GM12878 (cell line): ENCODE measurements at places on chromosomes 2 and 18. TPM values are rescaled to one million over a fixed set of nuclear protein-coding genes. Genes with fewer than 3 reads are reported as not detected.

The GALM gene
- 1.1 and 1.8 TPM in 2 replicates for total RNA-seq

The LINC00305 gene
- not detected in 2 replicates for total RNA-seq

The LYPD6 gene
- total RNA-seq: not detected in 2 replicates

The TDRD15 gene
- total RNA-seq: not detected in 2 replicates

The CCDC178 gene
- total RNA-seq: not detected in 2 replicates

The NTSR2 gene
- not detected in 2 replicates for total RNA-seq

The NT5DC4 gene
- 0.85 TPM in 1 of 2 replicates, not detected in the other for total RNA-seq

The LRATD1 gene
- 0.05 TPM in 1 of 2 replicates, not detected in the other for total RNA-seq

The RIT2 gene
- total RNA-seq: not detected in 2 replicates

- no peak overlapping the region for H3K27ac ChIP-seq
- H3K4me1 ChIP-seq: no peaks in the 10 kb centered on the region
- DNase-seq: no peak
- H3K27me3 ChIP-seq: peaks cover 3% of the 10 kb centered on the region; the same call in 1 of the 2 replicates
- no peak overlapping the region for H3K4me3 ChIP-seq
- H3K36me3 ChIP-seq: no peaks in the 10 kb centered on the region
These were observed 189.7 kb downstream of the PAX3 start for GRCh38 chr2:222108957-222109585.

- H3K27ac ChIP-seq: no peak overlapping the region
- no peak for DNase-seq
- no peaks in the 10 kb centered on the region for H3K27me3 ChIP-seq
- no peak overlapping the region for H3K4me3 ChIP-seq
- no peaks in the 10 kb centered on the region for H3K36me3 ChIP-seq
These were observed 152.0 kb downstream of the INSIG2 start for GRCh38 chr2:118240276-118240675.

DNA sequence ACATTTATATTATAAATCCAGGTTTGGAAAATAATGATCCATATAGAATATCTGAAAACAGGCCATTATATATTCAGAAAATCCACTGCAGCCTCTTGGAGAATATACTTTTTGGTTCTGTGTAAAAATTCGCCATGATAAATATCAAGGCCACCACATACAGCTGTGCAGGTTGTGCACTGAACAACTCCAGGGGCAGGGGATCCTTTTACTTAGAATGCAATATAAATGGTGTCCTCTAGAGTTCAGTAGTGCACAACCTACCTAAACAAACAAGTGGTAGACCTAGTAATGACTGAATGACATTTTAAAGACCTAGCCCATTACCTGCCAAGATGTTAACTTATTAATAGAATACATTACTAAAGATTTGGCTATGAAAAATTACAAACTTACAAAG lies 22.4 kb downstream of the MOGAT1 start:
- H3K4me1 ChIP-seq: no peaks in the 10 kb centered on the region
- H3K4me3 ChIP-seq: no peak overlapping the region
- no peak for DNase-seq
- no peaks in the 10 kb centered on the region for H3K27me3 ChIP-seq
- no peaks in the 10 kb centered on the region for H3K36me3 ChIP-seq

- H3K36me3 ChIP-seq: no peaks in the 10 kb centered on the region
- H3K27ac ChIP-seq: no peak overlapping the region
- no peaks in the 10 kb centered on the region for H3K27me3 ChIP-seq
- H3K4me3 ChIP-seq: no peak overlapping the region
- no peak for DNase-seq
- no peaks in the 10 kb centered on the region for H3K4me1 ChIP-seq
These were observed 123.8 kb downstream of the ERBB4 start for GRCh38 chr2:212414767-212415211.

DNA sequence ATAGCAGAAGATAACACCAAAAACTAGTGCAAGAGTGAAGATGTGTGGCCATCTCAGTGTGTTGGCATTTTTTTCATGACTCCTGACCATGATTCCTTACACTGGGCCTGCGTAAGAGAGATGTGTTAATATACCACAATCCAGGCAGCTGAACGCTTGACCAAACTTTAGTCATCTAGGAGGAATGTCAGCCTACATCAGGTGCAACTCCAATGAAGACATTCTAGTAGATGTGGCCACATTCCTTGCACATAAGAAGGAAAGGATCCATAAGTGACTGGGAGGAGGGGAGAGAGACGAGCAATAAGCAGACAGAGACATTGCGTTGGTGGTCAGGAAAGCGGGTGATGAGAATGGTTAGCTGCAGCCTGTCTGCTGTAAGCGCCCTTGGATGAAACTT lies 42.6 kb downstream of the CYRIA start:
- H3K27ac ChIP-seq: no peak overlapping the region
- H3K4me3 ChIP-seq: no peak overlapping the region
- no peak for DNase-seq

DNA sequence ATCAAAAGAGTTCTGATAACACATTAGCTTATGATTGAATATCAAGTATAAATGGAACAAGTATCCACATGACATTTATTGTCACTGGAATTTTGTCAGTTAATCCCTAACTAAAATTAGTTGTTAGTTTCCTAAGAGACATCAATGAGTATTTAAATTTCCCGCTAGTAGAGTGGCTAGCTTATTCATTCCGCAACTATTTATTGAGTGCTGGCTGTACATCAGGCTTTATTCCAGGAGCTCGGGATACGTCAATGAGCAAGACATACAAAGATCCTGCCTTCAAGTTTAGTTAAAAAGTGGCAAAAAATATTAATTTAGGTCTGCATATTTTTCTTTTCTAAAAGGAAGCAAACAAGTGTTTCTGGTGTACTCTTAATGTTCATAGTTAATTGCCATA lies 59.3 kb downstream of the PRKRA start:
- no peaks in the 10 kb centered on the region for H3K36me3 ChIP-seq
- no peaks in the 10 kb centered on the region for H3K27me3 ChIP-seq
- H3K27ac ChIP-seq: no peak overlapping the region
- DNase-seq: no peak

DNA sequence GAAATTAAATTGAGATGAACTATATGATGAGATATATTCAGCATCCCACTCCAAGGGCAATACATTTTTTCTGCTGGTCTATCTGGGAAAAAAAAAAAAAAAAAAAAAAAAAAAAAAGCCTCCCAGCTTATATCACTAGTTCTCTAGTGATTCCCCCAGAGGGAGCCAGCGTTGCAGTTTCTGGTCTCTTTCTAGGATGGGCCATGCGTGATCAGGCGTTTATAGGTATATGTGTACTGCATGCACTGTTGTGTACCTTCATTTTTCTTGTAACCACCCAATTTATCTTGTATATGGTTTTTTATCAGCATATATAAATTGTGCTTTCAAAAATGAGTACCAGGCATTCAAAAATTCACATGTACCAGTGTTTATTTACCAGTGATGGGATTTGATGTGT lies 35.1 kb downstream of the DCDC2C start:
- no peak overlapping the region for H3K27ac ChIP-seq
- H3K4me3 ChIP-seq: no peak overlapping the region
- DNase-seq: no peak

- DNase-seq: no peak
- H3K36me3 ChIP-seq: no peaks in the 10 kb centered on the region
- no peak overlapping the region for H3K27ac ChIP-seq
- no peak overlapping the region for H3K4me3 ChIP-seq
These were observed 13.8 kb upstream of the PLA2R1 start for GRCh38 chr2:160076241-160076640.

DNA sequence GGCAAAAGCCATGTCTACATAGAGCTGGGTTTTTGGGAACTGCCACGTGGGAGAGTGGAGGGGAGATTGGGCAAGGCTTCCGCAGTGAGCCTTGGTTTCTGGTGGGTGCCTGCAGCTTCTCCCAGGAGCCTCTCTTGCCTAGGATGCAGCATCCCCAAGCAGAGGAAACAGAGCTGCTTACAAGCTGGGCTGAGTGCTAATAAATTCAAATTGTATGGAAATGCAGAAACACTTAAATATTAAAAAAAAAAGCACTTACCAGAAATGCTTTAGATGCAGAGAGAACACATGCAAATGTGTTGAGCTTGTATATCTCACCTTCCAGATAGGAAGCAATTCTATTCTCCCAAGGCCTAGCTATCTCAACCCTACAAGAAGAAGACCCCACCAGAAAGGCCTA lies 96.0 kb upstream of the ST3GAL5 start:
- H3K27me3 ChIP-seq: no peaks in the 10 kb centered on the region
- H3K4me1 ChIP-seq: no peaks in the 10 kb centered on the region
- no peaks in the 10 kb centered on the region for H3K36me3 ChIP-seq
- no peak overlapping the region for H3K4me3 ChIP-seq
